ENCODE measurements at places on chromosomes 6 and 20.

DNA sequence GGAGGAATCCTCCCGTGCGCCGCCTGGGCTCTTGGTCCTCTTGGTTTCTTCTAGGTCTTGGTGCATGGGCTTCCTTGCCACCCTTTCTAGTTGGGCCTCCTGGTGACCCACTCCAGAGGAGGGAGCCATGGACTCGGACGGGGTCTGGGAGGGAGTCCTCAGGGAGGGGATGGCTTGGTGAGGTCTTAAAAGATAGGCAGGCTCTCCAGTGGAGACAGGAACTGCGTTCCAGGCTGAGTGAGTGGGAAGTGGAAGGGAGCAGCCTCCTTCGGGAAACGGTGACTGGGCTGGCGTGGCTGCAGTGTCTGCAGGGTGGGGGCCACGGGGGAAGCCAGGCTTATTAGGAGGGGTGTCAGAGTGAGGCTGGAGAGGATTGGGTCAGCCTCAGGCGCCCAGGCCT lies 152.8 kb downstream of the GRM4 start:
- no peak for DNase-seq

GRCh38 chr20:54350415-54350814 lies 125.0 kb upstream of the DOK5 start:
- DNase-seq, result no peak

DNA sequence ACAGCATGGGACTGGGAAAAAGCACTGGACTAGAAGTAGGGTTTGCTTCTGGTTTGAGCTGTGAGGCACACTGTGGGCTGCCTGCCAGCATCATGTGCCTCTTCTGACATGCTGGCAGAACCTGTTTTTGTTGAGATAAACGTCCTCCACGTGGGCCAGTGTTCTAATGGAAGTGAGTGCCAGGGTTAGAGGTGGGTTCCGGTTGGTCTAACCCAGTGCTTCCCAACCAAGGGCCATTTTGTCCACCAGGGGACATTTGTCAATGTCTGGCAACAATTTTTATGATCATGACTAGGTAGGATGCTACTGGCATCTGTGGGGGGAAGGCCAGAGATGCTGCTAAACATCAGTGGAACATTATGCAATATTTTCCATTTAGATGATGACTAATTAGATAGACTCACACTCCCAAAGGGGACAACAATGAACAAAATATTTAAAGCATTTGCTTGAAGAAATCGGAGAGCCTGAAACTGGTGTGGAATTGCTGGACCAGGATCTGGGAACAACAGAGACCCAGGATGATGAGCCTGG lies 7.8 kb upstream of the APMAP start:
- no peak for DNase-seq

- no peak for DNase-seq
Measured at GRCh38 chr20:51338692-51339440, 203.7 kb downstream of the NFATC2 start.

DNA sequence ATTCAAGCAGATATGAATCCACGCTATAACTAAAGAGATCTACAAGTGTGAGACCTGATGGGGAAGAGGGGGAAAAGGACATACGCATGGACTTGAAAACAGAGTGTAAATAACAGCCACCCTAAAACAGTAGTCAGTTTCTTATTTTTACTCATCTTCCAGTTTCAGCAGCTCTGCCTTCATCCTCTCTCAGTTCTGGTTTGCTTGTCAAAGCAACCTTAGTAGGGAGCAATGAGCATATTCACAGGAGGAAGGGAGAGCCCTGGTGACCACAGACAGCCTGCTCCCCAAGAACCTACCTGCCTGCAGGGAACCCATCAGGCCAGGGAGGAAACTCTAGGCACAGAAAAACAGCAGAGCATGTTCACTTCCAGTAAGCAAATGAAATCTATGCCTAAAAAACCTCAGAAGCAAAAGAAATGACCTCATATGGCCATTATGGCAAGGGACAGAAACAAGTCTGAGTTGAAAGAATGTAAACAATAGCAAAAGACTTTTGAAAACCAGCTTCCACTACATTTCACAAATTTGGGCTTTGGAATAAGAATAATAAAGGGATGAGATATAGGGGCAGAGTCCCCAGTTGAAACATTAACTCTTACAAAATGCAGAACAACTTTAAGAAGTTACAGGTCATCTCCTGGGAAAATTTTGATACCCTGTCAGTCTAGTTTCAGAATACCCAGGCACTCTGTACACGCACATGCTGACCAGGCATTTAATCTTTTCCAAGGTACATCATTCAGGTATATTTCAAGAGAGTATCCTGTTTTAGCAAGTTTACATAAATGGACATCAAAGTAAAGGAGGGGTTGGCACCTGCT lies 120.8 kb upstream of the BCLAF1 start:
- DNase-seq, result no peak

GRCh38 chr20:35120012-35120701 lies 27.0 kb downstream of the EDEM2 start:
- DNase-seq, result no peak

DNA sequence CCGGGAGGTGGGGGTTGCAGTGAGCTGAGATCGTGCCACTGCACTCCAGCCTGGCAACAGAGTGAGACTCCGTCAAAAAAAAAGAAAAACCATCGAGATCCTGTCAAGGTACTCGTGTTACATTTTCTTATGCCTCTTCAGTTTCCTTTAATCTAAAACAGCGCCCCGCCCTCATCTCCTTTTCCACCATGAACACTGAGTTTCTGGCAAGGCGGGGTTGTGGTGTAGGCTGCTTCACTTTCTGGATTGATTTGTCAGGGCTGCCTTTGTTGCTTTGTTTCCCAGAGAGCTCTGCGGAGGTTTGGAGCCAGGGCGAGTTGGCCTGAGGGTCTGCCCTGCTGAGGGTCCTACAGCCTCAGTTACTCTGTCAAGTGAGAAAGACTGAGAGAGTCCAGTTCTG lies 8.9 kb downstream of the ITPR3 start:
- DNase-seq, result no peak

DNA sequence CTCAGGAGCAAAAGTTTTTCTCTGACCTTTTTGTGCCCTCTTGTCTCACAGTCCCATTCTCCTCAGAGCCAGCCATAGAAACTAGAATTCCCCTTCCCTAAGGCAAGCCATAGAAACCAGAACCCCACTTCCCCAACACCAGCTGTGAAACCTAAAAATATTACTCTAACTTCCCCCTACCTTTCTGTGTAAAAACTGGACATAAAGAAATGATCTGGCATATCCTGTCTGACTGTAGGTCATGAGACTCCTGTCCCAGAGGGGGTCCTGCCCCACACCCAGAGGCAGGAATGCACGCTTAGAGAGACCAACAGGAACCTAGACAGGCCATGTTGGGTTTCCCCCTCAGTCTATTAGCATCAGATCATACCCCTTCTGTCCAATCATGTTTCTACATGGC lies 140.6 kb upstream of the SLC22A16 start:
- DNase-seq, result no peak

GRCh38 chr20:37886851-37887297 lies 16.1 kb upstream of the VSTM2L start:
- DNase-seq, result no peak

DNA sequence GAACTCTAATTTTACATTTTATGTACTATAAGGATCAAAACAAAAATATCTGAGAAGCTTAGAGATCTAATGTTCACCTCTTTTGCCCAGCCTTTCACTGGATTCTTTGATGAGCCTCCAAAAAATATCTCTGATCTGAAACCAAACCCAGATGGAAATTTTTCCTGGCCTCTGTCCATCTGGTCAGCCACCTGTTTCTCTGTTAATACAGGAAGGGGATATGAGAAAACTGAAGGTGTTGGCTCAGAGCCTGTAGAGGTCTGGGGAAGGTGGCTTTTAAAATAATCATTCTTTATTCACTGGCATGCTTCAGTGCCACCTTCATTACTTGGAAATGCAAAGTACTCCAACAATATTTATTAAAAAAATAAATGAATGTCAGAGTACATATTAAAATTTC lies 8.5 kb upstream of the MCM3 start:
- DNase-seq, result no peak

GRCh38 chr6:139354189-139354588 lies 20.3 kb downstream of the CITED2 start:
- no peak for DNase-seq

GRCh38 chr20:34713194-34713943 lies 9.2 kb downstream of the TP53INP2 start:
- no peak for DNase-seq

GRCh38 chr6:111503194-111503593 lies 20.2 kb upstream of the REV3L start:
- no peak for DNase-seq

GRCh38 chr20:17490501-17490900 lies 40.7 kb downstream of the BFSP1 start:
- DNase-seq, result no peak

- no peak for DNase-seq
Measured at GRCh38 chr20:20365480-20366161, 2.3 kb upstream of the INSM1 start.

GRCh38 chr20:45883100-45883469 lies 2.1 kb downstream of the ZSWIM1 start:
- no peak for DNase-seq

DNA sequence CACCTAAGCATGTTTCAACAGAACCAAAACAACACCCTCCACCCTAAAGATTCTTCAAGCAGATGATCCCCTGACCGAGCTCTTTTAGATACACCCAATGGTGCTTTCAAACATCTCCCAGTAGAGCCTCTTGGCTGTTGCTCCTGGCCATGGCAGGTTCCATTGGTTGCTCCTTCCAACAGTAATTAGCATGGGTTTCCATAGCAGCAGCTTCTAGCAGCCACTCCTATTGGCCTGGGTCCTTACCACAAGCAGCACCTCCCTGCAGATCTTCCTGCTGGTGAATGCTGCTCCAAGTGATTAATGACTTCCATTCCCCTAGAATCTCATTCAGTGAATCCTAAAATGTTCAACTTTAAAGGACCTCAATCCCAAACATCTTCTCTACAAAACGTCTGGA lies 13.9 kb downstream of the CCN2 start:
- no peak for DNase-seq

DNA sequence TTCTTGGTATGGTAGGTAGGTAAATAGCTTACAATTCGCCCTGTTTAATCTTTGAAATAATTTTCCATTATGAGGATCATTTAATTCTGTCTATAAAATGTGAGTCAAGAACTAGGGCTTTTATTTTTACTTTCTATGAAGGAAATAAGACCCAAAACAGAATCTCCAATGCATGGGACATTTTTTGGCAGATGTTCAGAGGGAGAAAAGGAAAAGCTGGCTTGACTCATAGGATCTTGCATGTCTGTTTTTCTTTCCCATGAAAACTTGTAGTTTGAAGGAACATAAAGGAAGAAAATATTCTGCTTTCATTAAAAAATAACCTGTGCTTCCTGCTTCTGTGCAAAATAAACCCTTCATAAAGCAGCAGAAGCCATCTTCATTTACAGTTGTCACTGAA lies 143.1 kb upstream of the INSM1 start:
- no peak for DNase-seq

GRCh38 chr6:34225551-34225950 lies 11.1 kb upstream of the HMGA1 start:
- DNase-seq, result no peak

DNA sequence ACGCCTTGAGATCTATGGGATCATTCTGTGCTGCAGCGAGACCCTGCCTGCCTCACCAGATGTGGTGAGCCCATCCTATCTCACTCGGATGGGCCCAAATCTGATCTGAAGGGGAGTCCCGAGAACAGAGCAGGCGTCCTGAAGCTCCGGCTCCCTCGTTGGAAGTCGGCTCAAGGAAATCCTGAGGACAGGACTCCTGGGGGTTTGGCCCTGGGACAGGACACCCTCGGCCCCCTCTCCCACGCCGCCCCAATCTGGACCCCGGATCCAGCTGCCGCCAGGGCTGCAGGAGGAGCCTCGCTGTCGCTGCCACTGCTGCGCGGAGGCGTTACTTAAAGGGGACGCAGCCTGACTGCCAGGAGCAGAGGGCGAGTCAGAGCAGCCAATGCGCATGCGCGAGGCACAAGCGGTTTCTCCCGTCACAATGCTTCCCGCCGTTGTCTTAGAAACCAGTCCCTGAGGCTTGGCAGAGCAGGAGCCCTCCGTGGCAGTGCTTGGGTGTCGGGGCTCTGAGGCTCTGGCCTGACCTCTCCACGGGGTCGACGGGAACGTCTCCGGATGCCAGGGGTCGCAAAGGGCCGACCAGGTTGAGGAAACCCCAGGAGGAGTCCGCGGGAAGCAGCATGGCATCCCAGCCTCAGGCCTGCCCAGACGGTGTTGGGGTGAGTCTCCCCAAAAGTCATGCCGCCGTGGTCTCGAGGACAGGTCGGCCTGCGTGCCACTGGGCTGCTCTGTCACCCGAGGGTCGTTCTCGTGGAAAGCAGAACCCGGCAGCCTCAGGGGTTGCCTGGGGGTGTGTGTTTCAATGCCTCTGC lies 1567.8 kb upstream of the DEFB115 start:
- DNase-seq, result no peak

- DNase-seq, result no peak
Measured at GRCh38 chr6:126312013-126312665, 27.8 kb upstream of the CENPW start.

DNA sequence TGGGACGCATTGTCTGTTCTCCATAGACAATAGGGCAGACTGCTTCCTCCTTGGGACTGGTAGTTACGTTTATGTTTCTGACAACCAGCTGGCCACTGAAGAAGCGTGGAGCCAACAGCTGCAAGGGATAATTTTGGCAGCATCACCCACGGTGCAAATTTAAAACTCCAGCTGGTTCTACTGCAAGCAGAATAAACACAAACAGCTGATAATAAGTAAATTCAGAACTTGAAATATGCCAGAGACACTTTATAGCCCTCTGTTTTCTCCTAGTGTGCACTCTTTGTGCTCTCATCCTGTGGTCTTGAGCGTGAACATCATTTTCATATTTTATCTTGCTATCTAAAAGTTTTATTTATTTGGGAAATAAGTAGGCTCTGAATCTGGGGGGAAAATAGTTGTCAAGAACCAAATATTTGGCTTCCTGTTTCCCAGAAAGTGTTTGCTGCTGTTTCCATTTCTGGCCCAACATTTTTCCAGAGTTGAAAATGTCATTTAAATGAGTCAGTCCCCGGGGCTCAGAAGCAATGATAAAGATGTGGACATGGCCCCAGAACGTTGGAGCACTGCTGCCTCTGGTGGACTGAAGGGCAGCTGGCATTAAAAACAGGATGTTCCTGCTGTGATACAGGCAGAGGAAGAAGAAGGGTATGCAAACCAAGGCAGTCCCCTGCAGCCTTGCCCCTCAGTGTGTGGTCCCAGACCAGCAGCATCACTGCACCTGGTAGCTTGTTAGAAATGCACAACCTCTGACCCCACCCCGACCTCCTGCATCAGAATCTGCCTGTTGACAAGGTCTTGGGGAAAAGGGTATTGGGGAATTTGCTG lies 12.5 kb upstream of the THBD start:
- no peak for DNase-seq
